Activated CD4-positive, alpha-beta T cell treated with anti-CD3 and anti-CD28 coated beads, Interleukin-2, amount 10 ng/mL, durations not matched to agents 24 days and 14 days (primary cell): ENCODE measurements at places on chromosomes 16 and 17. TPM values are rescaled to one million over a fixed set of nuclear protein-coding genes. Genes with fewer than 3 reads are reported as not detected.

Gene RCVRN
- total RNA-seq, result not detected in 2 replicates

Gene ITGAL
- total RNA-seq, result 264 and 267 TPM in 2 replicates

Gene ACAP1
- 262 and 275 TPM in 2 replicates for total RNA-seq

Gene EXOC7
- 104 and 108 TPM in 2 replicates for total RNA-seq

Gene TOX3
- not detected in 2 replicates for total RNA-seq

Gene HOXB13
- total RNA-seq, result not detected in 2 replicates

Gene HIC1
- total RNA-seq, result 49.4 and 51.6 TPM in 2 replicates

Gene ERCC4
- 14.5 and 18.4 TPM in 2 replicates for total RNA-seq

Gene PRKCB
- total RNA-seq, result 79.9 and 84.2 TPM in 2 replicates

Gene TEKT1
- total RNA-seq, result not detected in 2 replicates

Gene OR1A1
- not detected in 2 replicates for total RNA-seq

Gene KRT36
- total RNA-seq, result not detected in 2 replicates

Gene ETV4
- 7.7 and 8.3 TPM in 2 replicates for total RNA-seq

Gene TBC1D3G
- not detected in 2 replicates for total RNA-seq

Gene PRSS8
- not detected in 2 replicates for total RNA-seq

Gene USP43
- total RNA-seq, result 0.05 TPM in 1 of 2 replicates, not detected in the other

Gene SPATA22
- total RNA-seq, result not detected in 2 replicates

Gene C16orf96
- not detected in 2 replicates for total RNA-seq

Gene POLG2
- total RNA-seq, result 36.3 and 37.1 TPM in 2 replicates

Gene KRTAP9-2
- total RNA-seq, result not detected in 2 replicates

Gene CCL7
- not detected in 2 replicates for total RNA-seq

Gene DOC2A
- total RNA-seq, result 2.7 and 3.2 TPM in 2 replicates

Gene PPY
- not detected in 2 replicates for total RNA-seq

Gene CEP295NL
- total RNA-seq, result 0.56 TPM in 1 of 2 replicates, not detected in the other

Gene KRT15
- total RNA-seq, result not detected in 2 replicates

Gene TEX14
- 0.07 TPM in 2 replicates for total RNA-seq

Gene SEPTIN1
- 162 and 163 TPM in 2 replicates for total RNA-seq

Gene RAB37
- 5.5 and 7.5 TPM in 2 replicates for total RNA-seq
